IPS-NIHi11 (cell line): ENCODE measurements at places on chromosomes 12 and 14.

GRCh38 chr12:6823182-6824084 is 1.8 kb downstream of the GPR162 start:
- DNase-seq: no peak

DNA sequence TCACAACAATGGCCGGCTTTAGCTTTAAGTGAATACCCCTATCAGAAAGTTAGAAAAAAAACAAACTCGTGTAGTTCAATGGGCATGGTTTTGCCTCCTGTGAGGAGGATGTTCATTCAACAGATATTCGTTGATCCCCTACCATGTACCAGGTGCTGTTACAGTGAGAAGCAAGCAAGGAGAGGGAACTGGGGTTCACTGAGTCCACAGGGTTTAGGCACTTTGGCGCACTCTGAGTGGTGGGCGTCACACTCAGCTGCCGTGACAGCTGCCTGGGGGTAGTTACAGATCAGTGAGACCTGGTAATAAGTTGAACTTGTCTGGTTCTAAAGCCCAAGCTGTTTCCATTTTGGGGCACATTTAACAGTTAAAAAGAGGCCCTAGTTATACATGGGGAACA is 74.2 kb downstream of the PAPOLA start:
- DNase-seq: no peak

DNA sequence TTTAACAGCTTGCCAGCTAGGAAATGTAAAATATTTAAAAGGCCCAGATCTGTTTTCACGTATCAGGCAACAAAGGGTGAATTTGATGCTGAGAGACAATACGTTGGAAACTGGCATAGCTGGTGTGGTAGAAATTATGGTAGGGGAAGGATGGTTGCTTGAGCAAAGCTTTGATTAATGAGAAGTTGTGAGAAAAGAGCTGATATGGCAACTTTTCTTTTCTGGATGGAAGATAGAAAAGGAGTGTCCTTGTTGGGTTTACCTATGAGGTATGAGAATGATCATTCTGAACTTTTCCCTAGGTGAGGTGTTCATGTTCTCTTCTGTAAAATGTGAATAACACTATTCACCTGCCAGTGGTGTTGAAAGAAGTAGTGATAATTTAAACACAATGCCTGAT is 34.2 kb downstream of the ZNF641 start:
- no peak for DNase-seq

GRCh38 chr12:71662849-71663560 is 643 bp downstream of the ZFC3H1 start:
- DNase-seq: peak; percentile 35

- DNase-seq: no peak
Observed at GRCh38 chr12:31872831-31873604, 86.2 kb upstream of the RESF1 start.

DNA sequence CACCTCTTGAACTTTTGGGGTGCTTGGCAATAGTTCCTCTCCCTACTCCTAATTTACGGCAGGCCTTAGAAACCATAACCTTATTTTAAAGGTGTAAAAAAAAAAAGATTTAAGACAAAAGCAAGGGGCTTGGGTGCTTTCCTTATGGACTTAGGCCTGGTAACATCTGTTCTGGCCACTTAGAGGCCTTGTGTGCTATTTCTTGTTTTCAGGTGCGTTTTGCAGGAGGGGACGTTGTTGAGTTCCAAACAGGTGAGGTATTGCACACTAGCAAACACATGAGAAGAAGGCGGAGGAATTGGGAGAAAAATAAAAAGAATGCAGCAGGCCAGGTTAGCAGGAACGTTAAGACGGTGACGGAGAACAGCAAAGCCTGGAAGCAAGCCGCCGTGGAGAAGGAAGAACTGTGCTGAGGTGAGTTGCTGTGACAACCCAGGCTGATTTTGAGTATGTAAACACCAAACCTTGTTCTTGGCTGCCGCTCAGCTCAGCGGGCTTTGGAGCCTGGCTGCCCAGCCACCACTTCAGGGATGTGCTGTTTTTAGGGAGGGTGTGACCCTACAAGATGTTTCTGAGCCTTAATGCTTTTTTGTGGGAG is 17.3 kb downstream of the EMG1 start:
- DNase-seq: no peak

GRCh38 chr14:55361190-55361589 is 50.4 kb downstream of the ATG14 start:
- DNase-seq: no peak

GRCh38 chr12:14514946-14515345 is 52.7 kb downstream of the PLBD1 start:
- DNase-seq: no peak

- no peak for DNase-seq
Observed at GRCh38 chr12:125357561-125357960, 292.3 kb downstream of the AACS start.

DNA sequence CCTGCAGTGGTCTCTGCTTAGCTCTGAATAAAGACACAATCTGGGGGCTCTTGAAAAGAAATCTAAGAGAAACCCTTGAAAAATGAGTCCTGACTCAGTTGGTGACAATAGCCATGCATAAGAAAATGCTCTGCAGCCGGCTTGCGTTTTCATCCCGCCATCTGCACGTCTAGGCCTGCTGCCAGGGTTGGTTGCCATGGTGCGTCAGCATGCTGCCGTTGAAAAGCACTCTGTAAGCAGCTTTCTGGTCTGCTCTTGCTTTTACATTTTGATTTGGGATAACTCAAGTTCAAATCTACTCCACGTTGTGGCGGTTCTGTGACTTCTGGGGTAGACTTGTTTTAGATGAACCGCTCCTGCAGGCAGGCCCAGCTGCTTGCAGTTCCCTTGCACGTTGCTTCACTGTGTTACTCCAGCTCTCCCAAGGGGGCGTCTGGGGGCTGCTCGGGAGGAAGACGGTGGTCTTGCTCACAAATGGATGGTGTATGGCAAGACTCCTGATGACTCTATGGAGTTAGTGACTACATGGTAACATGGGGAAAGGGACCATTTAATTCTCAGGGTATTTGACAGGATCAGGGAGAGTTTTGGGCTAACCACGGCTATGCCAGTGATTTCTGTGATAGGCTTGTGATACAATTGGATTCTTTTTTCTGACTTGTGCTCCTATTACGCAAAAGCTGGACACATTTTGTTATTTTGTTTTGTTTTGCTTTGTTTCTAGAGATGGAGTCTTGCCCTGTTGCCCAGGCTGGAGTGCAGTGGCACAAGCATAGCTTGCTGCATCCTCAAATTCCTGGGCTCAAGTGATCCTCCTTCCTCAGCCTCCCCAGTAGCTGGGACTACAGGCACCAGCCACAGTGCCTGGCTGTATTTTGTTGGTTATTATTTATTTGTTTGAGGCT is 15.8 kb downstream of the WNT5B start:
- DNase-seq: no peak

- DNase-seq: no peak
Observed at GRCh38 chr12:63090716-63091115, 60.3 kb downstream of the AVPR1A start.

- peak; percentile 30 for DNase-seq
Observed at GRCh38 chr14:80996049-80996901, 40.9 kb downstream of the TSHR start.

GRCh38 chr14:86858591-86858990 is 1134.4 kb downstream of the GALC start:
- DNase-seq: no peak

DNA sequence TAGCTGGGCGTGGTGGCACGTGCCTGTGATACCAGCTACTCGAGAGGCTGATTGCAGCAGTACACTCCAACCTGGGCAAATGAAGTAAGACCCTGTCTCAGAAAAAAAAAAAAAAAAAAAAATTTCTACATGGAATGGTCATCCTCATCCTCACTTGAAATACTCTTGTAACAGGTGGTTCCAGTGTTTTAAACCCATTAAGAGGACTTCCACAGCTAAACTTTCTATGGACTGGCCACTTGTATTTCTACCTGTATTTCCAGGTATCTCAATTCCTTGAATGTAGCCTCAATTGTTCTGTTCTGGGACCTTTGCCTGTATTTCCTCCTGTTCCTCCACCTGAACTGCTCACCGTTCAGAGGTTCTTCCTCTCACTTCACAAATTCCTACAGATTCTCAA is 11.8 kb upstream of the PHLDA1 start:
- DNase-seq: no peak

- no peak for DNase-seq
Observed at GRCh38 chr12:52909331-52909730, 4.5 kb upstream of the KRT8 start.

GRCh38 chr14:22850944-22851764 is 14.8 kb downstream of the MMP14 start:
- DNase-seq: no peak

- no peak for DNase-seq
Observed at GRCh38 chr12:121748571-121749265, 36.2 kb downstream of the TMEM120B start.

DNA sequence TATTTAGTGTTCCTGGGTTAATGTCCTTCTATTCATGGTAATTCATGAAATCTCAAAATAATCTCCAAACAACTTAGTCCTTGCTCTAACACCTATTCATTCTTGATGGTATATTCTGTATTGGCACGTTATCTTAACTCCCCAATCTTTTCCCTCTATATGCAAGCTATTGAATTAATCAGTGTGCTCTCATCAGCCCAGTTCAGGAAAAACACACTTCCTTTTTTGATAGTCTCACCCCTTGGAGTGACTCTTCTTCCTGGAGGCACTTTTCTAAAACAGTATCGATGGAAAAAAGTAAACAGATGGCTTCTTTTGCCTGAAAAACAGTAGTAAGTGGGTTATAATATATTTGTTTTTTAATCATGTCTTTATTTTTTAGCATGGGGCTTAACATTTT is 28.6 kb downstream of the TULP3 start:
- no peak for DNase-seq

DNA sequence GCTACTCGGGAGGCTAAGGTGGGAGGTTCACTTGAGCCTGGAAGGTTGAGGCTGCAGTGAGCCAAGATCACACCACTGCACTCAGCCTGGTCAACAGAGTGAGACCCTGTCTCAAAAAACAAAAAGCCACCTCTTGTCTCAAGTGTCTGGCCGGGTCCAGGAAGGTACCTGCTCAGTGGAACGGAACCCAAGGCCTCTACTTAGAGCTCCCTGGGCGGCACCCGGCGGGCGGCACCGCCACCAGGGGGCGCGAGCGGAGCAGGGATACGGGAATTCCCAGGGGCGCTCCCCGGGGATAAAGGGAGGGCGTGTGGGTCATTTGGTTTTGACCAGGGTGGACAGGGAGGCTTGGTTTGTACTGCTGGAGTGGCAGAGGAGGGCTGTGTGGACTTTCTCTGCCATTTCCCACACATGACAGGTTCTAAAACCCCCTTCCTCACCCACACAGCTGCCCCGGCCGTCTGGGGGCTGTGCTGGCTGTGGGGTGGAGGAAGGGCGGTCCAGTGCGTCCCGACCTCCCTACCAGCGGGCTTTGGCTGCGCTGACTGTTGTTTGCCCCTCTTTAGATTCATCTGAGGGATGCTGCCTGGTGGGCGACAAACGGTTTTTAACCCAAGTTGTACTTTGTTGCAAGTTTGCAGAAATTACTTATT is 91.4 kb downstream of the SETD3 start:
- DNase-seq: peak; percentile 89

DNA sequence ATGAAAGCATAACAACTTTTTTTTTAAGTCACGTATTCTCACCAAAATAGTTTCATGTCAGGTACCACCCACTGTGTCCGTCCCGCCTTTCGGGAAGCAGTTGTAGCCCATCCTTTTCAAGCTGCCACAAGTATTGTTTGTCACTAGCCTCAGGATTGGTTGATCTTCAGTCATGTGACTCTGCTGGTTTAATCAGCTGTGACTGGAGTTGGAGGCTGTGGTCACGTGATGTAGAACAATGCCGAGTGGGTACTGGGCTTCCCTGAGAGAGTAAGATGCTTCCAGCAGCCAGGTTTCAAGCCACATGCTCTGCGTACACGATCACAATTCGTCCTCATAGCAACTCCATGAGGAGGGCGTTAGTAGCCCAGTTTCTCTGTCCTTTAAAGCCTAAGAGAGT is 83.0 kb upstream of the WSCD2 start:
- DNase-seq: peak; percentile 10

DNA sequence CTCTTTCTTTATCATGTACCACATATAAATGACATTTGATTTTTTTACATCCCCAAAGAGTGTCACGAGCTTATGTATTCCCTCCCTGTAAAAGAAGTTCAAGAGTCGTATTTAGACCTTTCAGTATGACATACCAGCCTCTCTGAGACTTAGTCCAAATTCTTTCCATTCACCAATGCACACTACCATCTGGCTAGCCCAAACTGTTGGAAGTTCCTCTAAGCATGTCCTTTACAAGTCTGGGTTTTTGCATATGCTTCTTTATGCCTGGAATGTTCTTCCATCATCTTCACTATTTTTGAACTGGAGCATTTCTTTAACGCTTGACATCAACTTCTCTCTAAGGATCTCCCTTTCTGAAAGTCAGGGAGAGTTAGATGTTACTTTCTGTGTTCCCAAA is 68.5 kb upstream of the RGS6 start:
- DNase-seq: no peak

DNA sequence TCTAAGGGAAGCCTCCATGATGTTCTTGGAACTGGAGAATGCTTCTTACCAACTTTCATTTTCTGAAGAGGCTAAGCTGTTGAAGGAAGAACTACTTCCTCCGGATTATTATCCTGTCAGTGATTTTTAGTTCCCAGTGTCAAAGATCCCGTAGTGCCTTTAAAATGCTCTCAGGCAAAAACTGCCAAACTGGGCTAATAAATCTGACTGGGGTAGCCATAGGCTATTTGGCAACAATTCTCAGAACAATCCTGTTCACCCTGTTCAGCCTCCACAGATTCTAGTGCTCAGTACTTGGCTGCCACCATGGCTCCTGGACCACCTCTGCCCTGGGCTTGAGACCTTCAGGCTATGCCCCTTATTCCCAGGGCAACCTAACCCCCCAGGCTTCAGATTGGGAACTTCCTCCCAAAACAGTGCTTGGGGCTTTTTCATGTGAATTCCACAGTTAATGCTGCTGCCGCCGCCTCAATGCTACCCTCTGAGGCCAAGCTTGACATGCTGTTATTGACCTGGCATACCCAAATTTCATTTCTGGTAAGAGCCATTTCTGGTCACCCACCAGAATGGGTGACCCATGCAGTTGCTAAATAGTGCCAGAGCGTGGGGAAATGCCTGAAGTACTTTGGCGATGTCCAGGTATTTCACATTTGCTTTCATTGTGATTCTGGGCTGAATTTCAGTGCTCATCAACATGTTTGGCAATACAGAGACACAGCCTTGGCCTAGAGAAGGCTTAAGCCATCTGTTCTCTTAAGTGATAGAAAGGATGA is 110.0 kb upstream of the ARHGAP5 start:
- no peak for DNase-seq

- DNase-seq: no peak
Observed at GRCh38 chr14:89022274-89022673, 197.8 kb downstream of the TTC8 start.

- peak; percentile 81 for DNase-seq
Observed at GRCh38 chr12:109944561-109945359, 44.7 kb downstream of the TCHP start.

DNA sequence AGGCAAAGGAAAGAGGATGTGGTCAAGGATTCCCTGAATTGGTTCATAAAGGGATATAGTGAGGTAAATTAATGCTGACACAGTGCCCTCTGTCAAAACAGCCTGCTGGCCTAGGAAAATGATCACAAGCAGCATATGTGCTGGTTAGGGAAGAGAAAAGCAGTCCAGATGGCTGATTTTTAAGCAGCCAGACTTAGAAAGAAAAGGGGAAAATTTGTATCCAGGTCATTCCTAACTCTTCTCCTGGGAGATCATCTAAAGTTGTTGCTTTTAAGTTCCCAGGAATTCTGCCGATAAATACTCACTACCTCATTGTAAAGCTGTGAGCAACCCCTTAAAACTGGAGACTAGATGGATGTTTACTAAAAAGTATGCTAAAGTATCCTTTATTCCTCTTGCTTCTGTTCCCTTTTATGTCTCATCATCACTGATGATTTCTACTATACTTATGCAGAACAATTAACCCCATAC is 46.4 kb upstream of the CNOT2 start:
- no peak for DNase-seq
